ENCODE measurements at places on chromosomes 4 and X.

DNA sequence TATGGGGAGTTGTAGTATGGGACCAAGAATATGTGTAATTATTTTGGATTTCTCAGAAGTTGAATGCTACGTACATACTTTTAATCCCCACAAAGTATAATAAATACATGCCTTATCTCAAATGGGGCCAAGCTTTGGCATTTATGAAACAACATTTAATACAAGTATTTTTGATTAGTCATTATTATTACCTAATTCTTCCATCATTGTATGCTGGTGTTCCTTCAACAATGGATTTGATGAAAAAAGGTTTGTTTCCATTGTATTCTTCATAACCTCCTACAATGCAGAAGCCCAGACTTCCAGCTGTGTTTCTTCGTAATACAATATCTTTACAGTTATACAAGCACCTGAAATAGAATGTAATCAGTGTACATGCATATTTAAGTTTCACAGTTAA, 83.8 kb downstream of the FIP1L1 start:
- no peak for DNase-seq

GRCh38 chr4:23759066-23759465, 130.8 kb downstream of the PPARGC1A start:
- no peak for DNase-seq

GRCh38 chr4:48343551-48343950, 2.2 kb downstream of the SLAIN2 start:
- no peak for DNase-seq

- DNase-seq: peak; percentile 91
Measured at GRCh38 chr4:98929341-98930267, 671 bp upstream of the EIF4E start.

- DNase-seq: no peak
Measured at GRCh38 chr4:126123611-126124325, 809.0 kb downstream of the FAT4 start.

DNA sequence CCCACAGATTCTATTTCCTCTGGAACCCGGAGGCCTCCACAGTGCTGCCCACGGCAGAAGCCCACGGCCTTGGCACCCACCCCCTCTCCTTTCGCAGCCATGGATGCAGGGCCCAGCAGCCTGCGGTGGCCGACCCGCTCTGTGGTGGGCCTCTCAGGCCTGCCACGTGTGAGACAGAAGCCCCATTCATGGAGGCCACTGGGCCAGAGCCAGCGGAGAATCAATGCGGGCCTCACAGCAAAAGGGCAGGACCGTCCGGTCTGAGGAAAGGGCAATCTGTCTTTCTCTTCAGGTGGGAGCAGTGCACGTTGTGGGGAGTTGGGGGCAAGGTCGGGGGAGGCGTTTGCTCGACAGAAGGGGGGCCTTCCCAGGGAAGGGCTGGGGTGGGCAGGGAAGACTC, 8.4 kb upstream of the HAUS7 start:
- DNase-seq: no peak

- no peak for DNase-seq
Measured at GRCh38 chr4:114237997-114238396, 258.6 kb upstream of the ARSJ start.

- no peak for DNase-seq
Measured at GRCh38 chr4:171588051-171588545, 225.1 kb upstream of the GALNTL6 start.

DNA sequence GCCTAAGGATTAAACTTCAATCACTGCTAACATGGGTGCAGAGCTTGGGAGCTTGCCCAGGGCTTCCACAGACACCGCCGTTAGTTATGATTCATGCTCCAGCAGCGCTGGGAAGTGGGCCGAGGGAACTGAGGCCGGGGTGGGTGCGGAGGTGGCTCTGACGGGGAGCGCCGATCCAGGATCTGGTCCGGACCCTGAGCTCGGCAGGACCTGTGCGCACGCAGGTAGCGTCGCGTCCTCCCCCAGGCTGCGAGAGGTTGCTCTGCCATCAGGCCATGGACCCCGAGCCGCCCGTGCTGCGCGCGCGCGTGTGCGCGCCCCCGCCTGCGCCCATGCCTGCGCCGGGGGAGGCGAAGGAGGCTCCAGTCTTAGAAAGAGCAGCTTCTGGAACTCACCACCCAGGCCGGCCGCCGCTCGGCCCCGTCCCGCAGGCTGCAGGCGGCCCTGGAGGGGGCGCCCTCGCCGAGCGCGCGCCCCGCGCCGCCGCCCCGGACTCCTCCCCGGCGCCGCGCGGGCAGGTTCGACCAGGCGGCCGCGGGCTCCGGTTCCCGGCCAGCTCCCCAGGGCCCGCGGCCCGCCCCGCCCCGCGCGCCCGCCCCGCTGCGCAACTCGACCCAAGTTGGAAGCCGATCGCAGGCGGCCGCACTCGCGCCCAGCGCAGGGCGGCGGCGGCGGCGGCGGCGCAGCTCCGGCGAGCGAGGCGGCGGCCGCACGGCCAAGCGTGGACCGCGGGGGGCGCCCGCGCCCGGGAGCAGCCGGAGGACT, 732 bp upstream of the ADRA2C start:
- DNase-seq: no peak

GRCh38 chrX:41588271-41588670, 100.5 kb upstream of the GPR34 start:
- no peak for DNase-seq

- no peak for DNase-seq
Measured at GRCh38 chr4:82429728-82430192, 502 bp downstream of the HNRNPDL start.

- DNase-seq: peak; percentile 40
Measured at GRCh38 chr4:73836373-73837279, at the start of gene CXCL6. Gene CXCL6, plus strand, starts transcription at chr4:73836678. Its CDS starts 73 bp downstream, at chr4:73836751.

GRCh38 chrX:108165383-108166111, 74.0 kb downstream of the ATG4A start:
- peak; percentile 12 for DNase-seq

DNA sequence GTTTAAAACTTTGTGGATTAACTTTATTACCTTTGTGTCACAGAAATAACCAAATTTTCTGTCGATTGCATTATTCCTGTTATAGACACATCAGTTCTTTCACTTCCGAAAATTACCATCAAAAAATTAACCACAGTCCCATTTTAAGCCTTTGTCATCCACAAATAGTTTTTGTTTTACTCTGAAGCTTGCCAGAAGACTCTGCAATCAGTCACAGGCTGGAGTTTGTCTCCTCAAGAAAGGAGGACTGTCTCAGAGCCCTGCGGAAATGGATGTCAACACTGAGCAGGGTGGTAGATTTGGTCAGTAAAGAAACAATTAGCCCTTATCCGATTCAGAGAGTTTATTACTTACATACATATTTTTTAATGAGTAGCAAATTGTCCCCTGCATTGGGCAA, 20.1 kb upstream of the TCEAL4 start:
- DNase-seq: no peak

DNA sequence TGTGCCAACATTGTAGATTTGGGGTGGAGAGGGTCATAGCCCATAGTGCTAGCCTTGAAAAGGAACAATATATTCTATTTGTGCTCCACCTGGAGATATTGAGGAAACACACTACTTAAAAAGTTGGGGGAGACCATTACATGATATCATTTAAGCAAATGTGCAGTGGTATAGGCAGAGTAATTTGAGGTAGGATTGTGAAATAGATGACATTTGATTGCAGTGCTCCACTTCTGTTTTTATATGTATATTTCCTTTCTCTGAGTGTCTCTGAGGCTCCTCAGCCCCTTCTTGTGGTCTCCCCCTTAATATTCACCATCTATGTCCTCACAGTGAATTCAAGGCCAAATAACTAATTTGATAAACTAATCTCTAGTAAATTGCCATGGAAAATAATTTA, 85.6 kb upstream of the NMU start:
- DNase-seq: no peak

- no peak for DNase-seq
Measured at GRCh38 chr4:52574036-52574435, 85.1 kb downstream of the USP46 start.

DNA sequence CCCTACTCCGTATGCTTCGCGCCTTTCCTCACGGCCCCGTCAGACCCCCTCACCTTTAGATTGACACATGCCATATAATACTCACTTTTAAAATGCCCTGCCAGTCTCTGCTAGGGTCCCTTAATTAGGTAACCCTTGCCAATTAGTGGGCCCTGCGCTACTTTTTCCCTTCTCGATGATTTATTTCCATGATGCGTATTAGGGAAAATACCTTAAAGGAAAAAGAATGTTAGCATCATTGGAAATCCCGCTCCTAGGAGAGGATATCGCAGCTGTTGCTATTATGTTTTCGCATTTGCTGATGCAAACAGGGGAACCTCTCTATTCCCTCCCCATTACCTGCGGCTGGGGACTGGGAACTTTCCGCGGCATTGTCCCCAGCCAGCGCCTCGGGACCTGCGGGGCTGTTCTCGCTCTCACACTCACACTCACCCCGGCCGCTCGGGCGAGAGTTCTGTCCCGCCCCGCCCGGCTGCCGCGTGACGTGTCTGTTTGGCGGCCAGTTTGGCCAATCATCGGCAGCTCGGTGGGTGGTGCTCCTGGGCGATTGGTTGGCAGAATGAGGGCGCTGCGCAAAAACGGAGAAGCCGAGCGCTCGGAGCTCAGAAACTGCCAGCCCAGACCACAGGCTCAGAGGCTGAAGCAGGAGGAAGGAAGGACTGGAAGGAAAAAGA, at the start of gene PCDH10:
TSS of gene PCDH10 (plus strand) at position 605 of the 674 bp plus-strand sequence. CDS start 847 bp downstream, outside the sequence.
- peak; percentile 98 for DNase-seq

GRCh38 chrX:141180851-141181250, 3.9 kb upstream of the LDOC1 start:
- DNase-seq: no peak

All from endothelial cell of umbilical vein (primary cell).